ENCODE measurements at places on chromosomes 4 and X. TPM values are rescaled to one million over a fixed set of nuclear protein-coding genes. Genes with fewer than 3 reads are reported as not detected.

Gene PRR32
- not detected for total RNA-seq

Gene SSX2B
- total RNA-seq: not detected

DNA sequence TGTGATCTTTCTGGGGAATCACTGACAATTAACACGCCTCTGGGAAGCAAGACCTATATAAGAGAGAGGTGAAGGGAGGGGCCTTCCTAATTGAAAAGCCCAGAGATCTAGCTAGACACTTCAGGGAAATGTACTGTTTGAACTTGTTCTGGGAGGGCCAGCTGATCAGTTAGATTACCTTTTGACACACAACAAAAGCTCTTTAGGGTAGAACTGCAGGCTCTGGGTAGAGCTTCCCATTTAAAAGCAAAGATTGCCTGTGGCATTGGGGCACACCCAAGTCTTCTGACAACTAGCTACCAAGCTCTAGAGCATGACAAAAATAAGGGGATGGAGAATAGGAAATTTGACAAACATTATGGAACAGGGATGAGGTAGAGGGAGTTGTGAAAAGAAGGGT, 26.3 kb downstream of the AREG start:
- no peak for DNase-seq

DNA sequence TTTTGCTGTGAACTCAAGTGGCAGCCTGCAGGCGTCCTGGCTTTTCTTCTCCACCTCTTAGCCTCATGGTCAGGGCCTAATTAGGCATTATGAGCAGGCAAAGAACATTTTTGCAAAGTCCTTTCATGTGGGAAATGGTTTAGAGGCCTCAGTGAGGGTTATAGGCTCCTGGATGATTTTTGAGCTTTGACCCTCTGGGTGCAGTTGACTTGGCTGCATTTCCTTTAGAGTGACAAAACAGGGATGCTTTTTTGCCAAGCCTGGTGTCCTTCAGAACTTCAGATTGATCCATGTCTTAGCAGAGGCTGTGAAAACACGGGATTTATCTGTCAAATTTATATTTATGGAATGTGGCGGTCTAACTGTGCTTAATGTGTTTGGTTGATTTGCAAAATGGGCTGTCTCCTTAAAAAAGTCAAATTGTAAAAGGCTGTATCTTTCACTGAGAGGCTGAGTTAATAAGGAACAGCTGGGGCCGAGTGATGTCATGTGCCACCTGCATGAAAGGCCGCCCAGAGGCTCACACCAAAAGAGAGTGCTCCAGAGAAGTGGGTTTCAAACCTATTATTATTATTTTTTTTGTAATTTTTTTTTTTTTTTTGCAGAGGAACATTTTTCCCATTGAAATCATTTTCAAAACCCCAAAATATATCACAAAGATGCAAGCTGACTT, 192.2 kb upstream of the ARX start:
- no peak for DNase-seq

- no peak for DNase-seq
Measured at GRCh38 chrX:39157796-39158195, 356.5 kb downstream of the MID1IP1 start.

DNA sequence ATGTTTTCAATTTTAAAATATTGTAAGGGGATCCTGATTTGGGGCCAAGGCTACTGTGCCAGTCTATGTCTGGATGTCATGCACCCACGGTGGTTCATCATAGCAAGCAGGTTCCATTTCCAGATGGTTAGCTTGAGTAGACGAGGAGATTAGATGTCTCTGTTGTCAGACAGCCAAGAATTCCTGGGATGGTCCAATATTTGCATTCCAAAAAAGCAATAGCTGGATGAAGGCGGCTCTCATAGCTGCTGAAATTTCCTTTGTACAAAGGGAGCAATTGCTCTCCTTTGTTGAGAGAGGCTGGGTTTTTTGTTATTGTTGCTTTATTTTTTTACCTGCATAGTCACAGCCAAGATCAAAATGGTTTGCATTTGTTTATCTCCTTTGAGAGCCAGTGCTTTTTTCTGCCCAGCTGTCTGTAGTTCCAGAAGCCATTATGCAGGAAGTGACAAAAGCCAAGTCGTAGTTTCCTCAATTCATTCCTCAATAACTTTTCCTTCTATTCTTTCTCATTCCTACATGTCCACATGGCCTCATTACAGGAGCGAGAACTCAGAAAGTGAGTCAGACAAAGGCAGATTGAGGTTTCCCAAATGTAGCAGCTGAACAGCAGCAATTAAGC, 107.9 kb downstream of the MMRN1 start:
- no peak for DNase-seq

DNA sequence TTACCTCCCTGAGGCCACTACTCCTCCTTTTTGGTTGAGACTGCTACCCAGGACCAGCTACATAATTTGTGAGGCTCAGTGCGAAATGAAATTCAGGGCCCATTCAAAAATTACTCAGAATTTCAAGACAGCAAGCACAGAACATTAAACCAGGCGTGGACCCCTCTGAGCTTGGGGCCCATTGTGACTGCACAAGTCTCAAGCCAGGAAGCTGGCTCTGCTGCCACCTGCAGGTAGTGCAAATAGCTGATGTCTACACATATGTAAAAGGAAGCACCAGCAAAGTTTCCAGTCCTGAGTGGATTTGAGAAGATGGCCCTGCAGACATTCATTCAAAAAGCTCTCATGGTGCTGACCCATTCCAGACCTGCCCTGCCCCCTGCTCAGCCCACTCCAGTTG, 213.4 kb upstream of the LNX1 start:
- DNase-seq: no peak

- no peak for DNase-seq
Measured at GRCh38 chr4:6031846-6032245, 13.6 kb upstream of the C4orf50 start.

- DNase-seq: no peak
Measured at GRCh38 chr4:186204103-186204559, 12.8 kb downstream of the CYP4V2 start.

DNA sequence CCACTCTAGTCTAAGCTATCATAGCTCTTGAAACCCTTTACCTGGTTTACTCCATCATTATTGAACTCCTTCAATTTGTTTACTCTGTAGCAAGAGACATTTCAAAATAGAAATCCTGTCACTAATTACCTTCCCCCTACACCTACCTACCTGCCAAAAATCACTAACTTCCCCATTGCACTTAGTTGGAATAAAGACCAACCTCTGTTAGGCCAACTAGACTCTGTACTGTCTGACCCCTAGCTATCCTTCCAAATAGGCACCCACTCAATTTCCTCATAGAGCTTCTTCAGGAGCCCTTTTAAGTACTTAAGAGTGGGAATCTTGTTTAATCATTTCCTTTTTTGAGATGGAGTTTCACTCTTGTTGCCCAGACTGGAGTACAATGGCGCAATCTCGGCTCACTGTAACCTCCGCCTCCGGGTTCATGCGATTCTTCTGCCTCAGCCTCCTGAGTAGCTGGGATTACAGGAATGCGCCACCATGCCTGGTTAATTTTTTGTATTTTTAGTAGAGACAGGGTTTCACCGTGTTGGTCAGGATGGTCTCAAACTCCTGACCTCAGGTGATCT, 8.9 kb upstream of the CDKL2 start:
- no peak for DNase-seq

DNA sequence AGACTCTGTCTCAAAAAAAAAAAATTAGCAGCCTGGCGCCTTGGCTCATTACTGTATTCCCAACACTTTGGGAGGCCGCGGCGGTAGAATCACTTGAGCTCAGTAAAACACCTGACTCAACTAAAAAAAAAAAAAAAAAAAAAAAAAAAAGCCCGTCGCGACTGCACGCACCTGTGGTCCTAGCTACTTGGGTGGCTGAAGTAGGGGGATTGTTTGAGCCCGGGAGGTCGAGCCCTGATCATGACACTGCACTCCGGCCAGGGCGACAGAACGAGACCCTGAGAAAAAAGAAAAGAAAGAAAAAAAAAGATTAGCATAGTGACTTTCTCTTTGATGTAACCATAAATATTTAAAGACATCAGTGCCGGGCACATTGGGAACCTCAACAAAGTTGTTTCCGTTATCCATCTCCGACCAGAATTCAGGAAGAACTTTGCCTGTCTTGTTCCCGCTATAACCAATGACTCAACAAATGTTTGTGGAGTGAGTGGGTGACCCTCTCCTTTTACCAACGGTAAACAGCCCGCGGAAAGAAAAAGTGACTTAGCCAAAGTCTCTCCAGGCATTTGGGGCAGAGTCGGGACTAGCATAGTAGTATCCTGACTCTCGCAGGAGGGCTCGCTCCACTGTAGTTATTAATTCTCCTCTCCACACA, 553 bp upstream of the MED28 start:
- DNase-seq: no peak

DNA sequence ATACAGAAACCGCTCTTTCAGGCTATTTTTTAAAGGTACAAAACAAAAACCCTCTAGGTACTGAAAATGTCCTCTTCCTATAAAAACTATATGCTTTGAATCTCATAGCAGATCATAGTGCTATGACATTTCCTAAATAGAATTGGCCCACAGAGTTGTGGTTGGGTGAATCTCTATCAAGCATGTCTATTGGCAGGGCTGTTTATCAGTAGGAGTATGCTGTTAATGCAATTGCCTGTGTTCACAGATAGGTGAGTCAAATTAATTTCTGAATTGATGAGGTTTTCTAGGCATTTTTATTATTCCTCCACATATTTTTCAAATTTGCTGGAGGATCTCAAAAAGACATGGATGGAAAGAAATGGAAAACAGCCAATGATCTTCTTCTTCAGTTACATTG, 73.9 kb downstream of the QRFPR start:
- DNase-seq: no peak

DNA sequence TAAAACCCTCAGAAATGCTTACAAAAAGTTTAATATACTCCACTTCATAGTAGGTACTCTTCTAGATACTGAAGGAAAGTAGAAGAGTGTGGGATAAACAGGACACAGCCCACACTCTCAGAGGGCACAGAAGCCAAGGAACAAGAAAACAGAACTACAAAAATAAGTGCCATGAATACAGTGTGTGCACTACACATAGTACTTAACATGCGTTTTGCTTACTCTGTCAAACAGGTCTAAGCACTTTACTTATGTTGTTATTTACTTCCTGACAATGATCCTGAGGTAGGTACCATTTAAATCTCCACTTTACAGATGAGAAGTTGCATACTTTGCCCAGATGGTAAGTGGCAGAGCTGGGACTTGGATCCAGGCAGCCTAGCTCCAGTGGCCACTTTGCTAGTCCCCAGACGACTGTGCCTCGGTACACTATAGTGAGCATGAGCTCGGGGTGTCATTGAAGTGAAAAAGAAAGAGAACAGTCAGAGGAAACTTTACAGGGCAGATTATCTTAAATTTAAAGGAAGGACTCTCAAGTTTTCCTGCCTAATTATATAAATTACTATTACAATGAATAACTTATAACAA, 120.3 kb downstream of the BANK1 start:
- no peak for DNase-seq

DNA sequence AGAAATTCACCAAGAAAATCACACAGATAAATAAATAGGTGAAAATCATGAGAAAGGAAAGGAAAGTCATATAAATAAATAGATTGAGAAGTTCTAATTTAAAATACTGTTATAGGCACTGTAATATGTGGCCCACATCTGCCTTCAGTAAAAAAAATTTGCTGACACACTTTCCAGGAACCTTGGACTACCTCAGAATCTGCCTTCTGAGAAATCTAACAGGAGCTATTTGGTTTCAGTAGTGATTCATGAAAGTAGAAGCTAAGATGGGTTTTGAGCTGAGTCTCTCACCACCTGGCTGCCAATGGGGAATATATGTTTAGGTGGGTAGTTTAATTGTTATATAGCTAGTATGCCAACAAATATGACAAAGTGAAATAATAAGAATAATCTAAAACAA, 810.0 kb downstream of the RAB28 start:
- no peak for DNase-seq
